ENCODE measurements at places on chromosomes 7 and 10.

DNA sequence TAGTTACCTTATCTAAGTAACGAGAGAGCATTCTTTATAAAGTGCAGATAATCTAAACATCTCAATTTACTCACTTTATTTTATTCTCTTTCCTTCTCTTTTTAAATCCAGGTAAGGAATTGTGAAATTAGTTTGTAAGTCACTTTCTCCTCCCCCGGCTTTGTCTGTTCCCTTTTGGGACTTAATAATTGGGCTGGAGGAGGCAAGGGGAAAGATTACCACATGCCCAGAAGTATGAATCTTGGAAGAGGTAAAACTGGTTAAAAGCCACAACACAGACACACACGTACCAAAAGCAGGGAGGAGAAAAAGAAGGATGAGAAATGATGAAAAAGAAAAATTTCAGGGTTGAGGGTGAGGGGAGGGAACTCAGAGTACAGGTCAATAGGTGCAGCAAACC lies 63.3 kb upstream of the LRRC17 start:
- DNase-seq: no peak

- no peak for DNase-seq
Observed at GRCh38 chr10:120415709-120416330, 41.2 kb upstream of the PLPP4 start.

DNA sequence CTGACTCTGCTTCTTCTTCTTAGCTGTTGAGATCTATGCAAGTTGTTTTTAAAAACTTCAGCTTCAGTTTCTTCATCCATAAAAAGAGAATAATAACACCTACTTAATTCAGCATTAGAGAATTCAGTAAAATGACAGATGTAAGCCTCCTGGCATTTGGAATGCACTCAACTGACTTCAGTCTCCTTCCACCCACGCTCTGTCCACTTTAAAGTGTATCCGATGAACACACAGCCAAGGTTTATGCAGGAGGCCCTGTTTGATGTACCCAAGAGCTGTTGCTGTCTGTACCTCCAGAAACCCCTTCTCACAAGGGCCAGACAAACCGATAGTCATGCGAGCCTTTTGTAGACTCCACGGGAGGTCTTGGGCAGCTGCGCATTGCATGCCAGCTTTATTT lies 27.1 kb upstream of the SLC35B4 start:
- no peak for DNase-seq

DNA sequence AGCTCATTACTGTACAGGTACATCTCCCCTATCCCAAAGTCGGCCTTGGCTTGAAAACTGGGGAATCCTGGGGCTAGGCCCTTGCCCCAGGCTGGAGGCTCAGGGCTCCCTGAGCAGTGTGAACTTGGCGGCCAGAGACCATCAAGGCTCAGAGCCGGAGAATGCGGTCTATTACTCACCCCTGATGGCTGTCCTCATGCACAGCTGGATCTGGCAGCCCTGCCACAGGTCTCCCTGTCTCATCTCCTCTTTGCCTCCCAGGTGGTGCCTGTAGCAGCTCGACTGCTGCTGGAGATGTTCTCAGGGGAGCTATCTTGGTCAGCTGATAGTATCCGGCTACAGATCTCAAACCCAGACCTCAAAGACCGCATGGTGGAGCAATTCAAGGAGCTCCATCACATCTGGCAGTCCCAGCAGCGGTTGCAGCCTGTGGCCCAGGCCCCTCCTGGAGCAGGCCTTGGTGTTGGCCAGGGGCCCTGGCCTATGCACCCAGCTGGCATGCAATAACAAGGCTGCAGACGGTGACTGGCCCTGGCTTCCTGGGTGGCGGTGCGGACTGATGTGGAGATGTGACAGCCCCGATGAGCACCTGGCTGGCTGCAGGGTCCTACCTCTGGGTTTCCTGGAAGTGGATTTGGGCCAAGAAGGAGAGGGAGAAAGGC lies 10.7 kb downstream of the IRF5 start:
- DNase-seq: no peak

DNA sequence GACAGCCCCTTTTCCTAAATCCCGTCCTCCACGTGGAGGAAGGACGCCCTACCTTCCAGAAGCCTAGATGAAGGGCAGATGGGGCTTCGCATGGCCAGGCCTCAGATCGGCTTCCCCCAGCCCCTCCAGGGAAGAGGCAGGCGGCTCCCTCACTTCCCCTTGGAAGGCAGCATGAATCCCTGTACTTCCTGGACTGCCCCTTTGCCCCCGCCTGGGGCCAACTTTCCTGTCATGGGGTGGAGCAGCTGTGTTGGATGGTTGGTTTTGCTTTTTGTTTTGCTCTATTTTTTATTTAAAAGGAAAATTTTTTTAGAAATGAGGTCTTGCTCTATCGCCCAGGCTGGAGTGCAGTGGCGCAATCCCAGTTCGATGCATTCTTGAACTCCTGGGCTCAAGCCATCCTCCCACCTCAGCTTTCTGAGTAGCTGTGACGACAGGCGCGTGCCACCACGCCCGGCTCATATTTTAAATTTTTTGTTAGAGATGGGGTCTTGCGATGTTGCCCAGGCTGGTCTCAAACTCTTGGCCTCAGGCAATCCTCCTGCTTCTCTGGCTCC lies 27.2 kb downstream of the GTF2IRD1 start:
- DNase-seq: no peak

GRCh38 chr7:157431951-157432540 lies 95.2 kb downstream of the DNAJB6 start:
- no peak for DNase-seq

DNA sequence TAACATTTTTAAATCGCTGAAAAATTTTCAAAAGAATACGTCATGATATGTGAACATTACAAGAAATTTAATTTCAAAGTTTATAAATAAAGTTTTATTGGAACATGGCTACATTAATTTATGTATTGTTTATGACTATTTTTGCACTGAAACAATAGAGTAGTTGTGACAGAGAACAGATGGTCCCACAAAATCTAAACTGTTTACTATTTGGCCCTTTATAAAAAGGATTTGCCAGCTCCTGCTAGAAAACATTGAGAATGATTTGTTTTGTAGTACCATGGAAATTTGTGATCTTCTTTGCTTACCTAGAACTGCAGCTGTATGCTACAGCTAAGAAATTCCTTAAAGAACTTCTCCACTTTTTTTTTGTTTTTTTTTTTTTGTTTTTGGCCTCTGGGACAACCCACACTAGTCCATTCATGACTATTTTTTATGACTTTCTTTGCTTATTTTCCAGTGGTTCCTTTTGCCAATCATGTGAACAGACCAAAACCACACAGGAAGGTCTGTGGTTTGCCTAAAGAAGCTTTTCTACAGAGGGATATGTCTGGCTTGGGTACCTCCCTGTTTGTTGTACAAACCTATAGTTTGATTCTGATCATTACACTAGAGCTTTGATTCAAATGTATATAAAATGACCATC lies 55.7 kb downstream of the ST7 start:
- DNase-seq: no peak

DNA sequence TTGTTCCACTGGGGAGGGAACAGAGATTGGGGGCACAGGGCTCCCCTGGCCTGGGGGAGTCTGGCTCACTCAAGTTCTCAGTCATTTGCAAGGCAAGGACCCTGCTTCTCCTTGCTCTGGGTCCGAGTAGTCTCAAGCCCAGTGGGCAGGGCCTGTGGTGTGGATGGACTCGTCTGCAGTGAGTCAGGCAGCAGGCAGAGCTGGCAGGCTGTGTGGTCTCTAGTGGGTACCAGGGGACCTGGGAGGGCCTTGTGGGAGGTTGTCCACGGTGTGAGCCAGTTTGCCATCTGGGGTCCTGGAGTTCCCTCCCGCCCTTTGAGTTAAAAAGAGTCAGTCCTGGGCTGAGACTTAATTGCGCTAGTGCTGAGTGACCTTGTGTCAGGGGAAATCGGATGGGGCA lies 8.8 kb upstream of the SH2D4B start:
- no peak for DNase-seq

GRCh38 chr10:133461027-133461426 lies 7.3 kb downstream of the SCART1 start:
- DNase-seq: no peak

DNA sequence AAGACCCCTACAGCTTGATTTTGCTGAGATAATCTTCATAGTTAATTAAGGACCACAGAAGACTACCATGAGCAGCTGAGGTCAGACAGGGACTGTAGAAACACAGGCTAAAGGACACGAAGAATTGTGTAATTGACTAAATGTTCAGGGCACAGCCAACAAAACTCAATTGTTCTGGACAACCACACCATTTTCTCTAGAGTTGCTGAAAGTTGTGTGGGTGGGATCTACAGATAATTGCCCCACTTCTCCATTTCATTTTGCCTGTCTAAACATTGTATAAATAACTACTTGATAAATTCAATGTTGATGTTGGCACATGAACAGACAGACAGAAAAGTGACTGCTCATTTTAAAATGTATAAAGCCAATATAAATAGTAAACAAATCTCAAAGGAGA lies 39.0 kb upstream of the SLC16A12 start:
- DNase-seq: no peak

GRCh38 chr7:28483112-28483511 lies 70.8 kb downstream of the CREB5 start:
- DNase-seq: no peak

DNA sequence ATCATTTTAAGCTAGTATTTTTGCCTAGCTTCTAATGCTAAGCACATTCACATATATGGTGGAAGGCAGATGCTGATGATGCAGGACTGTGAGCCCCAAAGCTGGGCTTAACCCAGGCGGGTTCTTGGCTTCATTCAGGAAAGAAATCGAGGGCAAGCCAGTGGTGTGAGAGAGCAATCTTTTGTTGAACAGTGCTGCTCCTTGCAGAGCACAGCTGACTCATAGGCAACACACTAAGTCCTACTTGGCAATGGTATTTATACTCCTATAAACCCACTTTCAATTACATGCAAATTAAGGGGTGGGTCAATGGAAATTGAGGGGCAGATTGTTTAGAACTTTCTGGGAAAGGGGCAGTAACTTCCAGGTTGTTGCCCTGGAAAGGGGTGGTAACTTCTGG lies 42.0 kb upstream of the CELF2 start:
- DNase-seq: no peak

- DNase-seq: no peak
Observed at GRCh38 chr10:71078454-71079145, 133.8 kb upstream of the UNC5B start.

DNA sequence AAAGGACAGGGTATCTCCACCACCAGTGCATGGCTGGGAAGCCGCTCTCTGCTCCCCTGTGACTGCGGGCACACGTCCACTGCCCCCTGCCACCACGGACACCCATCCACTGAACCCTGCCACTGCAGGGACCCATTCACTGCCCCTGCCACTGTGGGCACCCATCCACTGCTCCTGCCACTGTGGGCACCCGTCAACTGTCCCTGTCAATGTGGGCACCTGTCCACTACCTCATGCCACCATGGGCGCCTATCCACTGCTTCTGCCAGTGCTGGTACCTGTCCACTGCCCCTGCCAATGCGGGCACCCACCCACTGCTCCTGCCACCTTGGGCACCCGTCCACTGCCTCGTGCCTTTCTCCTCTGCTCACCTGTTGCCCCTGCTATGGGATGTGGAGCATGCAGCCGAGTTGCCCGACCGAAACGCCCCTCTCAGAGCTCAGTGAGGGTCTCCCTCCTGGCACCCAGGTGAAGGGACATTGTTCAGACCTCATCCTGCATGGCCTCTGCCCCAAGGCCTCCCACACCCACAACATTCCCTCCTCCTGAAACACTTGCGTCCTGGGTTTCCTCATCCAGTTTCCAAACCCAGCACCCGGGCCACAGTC lies 207.4 kb downstream of the ADARB2 start:
- DNase-seq: no peak

GRCh38 chr7:131835141-131835540 lies 278.7 kb upstream of the PODXL start:
- no peak for DNase-seq

DNA sequence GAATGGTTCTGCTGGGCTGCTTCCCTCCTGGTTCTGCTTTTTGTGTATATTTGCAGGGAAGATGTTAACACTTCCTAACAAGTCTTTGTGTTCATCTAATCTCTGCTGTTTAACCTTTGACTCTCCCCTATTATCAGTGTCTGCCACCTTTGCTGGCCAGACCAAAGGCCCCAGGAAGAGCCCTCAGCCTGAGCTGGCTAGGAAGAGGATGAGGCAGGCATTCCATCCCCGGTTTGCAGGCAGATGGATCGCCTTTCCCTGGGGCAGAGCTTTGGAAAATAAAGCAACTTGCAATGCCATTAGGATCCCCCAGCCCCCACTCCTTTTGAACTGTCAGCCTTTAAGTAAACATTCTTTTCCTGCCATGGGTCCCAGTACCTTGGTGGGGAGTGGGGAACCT lies 19.0 kb downstream of the DPCD start:
- DNase-seq: no peak

GRCh38 chr7:93119191-93119905 lies 1.6 kb upstream of the SAMD9 start:
- DNase-seq: peak; percentile 23

GRCh38 chr10:125061557-125062226 lies 98.7 kb downstream of the CTBP2 start:
- DNase-seq: no peak

DNA sequence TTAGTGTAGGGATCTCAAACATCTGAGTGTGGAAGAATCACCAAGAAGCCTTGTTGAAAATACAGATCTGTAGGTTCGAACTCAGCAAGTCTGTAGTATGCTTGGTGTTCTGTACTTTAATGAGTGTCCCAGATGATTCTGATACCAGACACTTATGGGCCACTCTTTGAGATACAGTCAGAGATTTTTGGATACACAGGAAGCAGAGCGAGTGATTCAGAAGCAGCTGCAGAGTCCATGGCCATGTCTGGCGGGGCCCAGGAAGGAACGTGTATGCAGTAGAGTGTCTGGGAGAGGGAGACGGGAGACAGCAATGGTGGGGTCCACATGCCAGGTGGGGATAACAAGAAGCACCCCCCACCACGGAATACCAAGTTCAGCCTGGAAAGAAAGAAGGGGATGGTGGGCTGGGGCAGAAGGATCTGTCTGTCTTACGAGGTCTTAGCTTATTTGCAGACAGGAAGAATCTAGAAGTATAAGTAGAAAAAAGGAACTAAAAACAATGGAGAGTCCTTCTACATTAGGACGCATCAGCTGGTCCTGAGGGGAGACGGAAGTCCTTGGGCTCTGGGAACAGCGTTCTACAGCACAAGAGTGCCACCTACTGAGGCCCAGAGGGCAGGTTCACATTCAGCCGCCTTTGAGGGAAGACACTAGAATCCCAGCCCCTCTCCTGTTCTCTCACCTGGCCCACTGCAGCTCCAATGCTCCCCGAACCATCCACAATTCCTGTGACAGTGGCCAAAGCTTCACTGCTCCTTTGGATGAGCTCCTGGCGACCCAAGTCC lies 55.4 kb downstream of the SLC37A3 start:
- no peak for DNase-seq

Measured in AG04449 (cell line).